ENCODE measurements at places on chromosomes 12 and 14.

GRCh38 chr14:70000601-70001000 lies 121.4 kb downstream of the SMOC1 start:
- DNase-seq: no peak

- DNase-seq: no peak
Measured at GRCh38 chr12:51717326-51717925, 126.4 kb downstream of the SCN8A start.

DNA sequence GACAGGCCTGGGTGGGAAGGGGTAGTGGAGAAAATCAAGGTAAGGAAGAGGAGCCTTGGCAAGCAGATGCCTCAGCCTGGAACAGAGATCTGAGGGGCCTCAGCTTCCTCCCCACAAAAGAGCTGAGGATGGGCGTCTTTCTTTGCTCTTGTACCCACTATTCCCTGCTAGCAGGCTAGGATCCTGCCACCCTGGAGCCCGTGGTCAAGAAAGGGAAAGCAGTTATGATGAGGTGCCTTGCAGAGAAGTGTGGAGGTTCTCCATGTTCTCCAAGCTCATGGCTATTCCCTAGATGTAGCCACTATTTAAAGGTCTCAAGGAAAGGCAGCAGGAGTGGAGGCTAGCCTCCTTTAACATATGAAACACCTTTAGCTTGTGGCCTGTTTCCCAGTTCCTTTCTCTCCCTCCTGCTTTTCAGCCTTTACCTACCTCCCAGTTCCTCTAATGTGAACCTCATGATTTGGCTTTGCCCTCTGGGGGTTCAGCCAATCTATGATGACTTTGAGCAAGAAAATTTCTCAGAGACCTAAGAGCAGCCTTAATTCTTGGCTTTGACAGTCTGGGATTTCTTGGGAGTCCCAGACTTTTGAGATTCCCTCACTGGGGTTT lies 1.1 kb downstream of the IKZF4 start:
- DNase-seq: no peak

GRCh38 chr14:35044939-35045797 lies 904 bp upstream of the FAM177A1 start:
- no peak for DNase-seq

GRCh38 chr12:41514021-41514777 lies 326.1 kb downstream of the PDZRN4 start:
- no peak for DNase-seq

DNA sequence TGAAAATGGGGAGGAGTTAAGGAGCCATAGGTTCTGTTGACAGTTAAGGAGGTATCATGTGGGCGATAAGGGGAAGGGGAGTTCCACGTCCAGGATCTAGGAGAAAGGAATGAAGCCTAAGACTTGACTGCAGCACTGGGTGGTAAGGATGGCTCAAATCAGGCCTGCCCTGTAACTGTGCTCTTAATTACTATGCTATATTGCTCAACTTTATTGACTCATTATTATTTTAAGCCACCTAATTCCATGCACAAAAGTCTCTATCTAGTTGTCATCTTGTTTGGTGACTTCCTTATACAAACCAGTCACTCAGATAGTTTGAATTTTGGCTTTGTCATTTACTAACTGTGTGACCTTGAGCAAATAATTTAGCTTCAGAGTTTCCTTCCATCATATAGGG lies 242.1 kb upstream of the ARHGAP5 start:
- DNase-seq: no peak

DNA sequence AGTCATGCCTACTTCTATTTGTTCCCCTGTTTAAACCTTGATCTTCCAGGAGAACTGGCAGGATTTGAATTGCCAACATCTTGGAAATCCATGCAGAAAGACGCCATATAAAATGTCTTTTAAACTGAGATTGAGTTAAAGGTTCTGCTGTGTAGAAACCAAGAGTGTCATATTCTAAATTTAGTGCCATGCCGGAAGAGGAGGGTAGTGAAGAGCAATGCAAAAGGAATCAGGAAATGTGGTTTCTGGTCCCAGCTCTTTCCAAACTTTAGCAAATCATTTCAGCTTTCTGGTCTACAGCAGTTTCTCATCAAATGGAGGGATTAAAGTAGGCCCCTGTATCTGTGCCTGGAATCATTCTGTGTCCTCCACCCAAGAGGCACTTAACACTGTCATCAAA lies 85.7 kb downstream of the BTG1 start:
- no peak for DNase-seq

- no peak for DNase-seq
Measured at GRCh38 chr14:53360829-53361228, 207.7 kb upstream of the DDHD1 start.

GRCh38 chr12:48901278-48901677 lies 24.0 kb downstream of the FKBP11 start:
- DNase-seq: no peak

- no peak for DNase-seq
Measured at GRCh38 chr12:124975276-124975675, 13.7 kb downstream of the DHX37 start.

GRCh38 chr12:3138941-3139511 lies 61.8 kb downstream of the TSPAN9 start:
- no peak for DNase-seq

DNA sequence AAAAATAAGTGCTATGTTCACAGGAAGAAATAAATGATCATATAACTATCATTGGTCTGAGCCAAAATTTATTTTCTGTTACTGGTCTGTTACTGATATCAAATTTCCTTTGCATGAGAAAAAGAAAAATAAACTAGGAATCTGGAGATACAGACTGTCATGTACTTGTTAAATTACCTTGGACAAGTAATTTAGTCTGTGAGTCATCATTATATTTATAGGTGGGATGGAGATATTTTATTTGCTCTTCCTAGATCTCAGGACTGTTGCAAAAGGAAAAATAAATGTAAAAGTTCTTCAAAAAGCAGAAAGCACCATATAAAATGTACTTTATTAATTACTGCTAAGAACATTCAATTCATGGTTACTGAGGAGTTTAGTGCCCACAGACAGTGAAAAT lies 174.4 kb downstream of the PTPRO start:
- no peak for DNase-seq

GRCh38 chr14:20440882-20441281 lies 4.9 kb upstream of the KLHL33 start:
- DNase-seq: no peak

DNA sequence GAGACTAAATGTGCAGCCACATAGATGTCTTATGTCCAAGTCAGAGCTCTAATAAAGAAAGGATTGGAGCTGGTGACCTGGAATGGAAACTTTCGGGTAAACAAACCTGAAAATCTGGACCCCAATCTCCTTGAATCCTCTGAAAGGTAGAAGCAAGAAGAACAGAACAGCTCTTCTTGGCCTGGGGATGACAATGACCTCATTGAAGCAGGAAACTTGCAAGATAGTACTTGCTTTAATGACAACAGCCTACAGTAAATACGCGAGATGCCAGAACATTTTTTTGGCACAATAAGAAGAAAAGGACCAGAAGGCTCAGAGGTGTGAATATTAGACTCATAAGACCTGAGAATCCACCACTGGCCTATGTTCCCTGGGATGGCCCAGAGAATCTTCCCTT lies 4.1 kb upstream of the PRIMA1 start:
- DNase-seq: no peak

- DNase-seq: no peak
Measured at GRCh38 chr12:116266631-116267349, 10.7 kb downstream of the MED13L start.

DNA sequence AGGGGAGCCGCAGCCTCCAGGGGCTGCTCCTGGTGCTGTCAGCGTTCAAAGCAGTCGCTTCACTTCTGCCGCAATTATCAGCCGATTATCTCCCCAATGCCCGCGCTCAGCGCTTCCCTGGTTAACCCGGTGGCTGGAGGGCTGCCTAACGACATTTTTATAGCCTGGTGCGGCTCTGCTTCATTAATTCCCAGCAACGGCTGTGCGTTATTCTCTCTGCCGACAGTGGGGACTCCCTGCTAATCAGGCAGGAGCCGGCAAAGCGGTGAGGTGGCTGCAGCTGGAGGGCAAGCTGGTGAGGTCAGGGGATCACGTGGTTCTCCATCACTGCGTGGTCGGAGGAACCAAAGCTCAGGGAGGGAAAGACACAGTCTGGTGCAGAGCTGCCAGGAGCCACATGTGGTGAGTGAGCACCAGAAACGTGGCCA lies 62.9 kb downstream of the GLRX5 start:
- no peak for DNase-seq

DNA sequence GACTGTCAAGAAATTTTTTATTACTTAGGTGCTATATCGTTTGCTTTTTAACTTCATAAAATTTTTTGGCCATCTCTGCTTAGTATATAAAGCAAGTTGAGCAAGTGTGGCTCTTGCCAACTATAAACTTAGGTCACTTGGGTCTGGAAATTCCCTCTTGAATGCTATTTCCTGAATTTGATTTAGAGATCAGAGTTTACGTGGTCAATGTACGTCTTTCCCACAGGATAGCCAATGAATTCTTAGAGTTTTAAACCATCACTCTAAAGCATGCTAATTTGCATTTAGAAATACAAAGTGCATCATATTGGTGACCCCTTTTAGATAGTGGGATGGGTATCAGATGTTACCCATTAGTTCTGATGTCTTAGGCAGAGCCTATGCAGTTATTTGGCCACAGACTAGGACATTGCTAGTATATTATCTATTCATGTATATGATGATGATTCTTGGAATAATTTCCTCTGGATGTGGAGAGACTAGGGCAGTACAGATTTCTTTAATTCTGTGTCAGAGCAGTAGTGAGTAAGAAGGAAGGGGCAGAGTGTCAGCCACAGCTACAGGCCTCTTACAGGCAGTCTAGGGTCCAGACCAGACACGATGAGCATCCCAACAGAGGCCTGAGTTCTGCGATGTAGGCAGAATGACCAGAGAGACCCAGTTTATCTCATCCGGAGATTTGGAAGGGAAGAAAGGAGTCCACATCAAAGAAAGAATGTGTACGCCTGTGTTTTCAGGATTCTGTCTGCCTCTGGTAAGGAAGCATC lies 30.3 kb downstream of the SCN8A start:
- DNase-seq: no peak

DNA sequence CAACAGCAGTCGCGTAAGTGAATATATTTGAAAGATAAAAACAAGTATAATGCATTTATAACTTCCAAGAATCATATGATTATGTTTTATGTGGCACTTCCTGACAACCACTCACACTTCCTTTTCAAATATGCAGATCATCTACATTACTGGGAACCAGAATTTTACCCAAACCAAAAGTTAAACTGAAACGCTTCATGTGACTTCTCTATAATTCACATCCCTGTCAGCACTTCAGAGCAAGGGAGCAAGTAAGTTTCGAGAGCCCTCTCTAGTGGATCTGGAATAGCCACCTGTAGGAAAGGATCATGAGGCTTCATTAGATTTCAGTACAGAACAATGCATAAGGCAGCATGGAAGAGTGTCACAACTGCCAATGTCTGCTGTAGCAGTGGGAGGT lies 13.7 kb upstream of the ALX1 start:
- no peak for DNase-seq

GRCh38 chr12:12705838-12706520 lies 10.0 kb upstream of the GPR19 start:
- DNase-seq: peak; percentile 71

DNA sequence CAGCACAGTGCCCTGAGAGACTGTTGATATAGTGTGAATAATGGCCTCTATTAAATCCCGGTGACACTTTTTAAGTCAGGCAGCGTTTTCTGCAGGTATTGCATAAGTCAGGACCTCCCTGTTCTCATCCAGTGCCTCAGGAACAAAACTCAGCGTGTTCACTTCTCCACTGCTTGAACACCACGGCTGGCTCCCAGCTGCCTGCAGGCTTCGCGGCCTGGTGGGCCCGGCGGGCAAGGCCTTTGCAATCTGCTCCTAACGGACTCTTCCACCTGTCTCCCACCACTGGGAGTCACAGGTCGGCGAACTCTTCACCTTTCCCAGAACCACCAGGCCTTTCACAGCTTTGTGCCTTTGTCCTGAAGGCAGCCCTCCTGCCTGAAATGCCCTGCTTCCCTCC lies 18.7 kb downstream of the RFX4 start:
- no peak for DNase-seq

DNA sequence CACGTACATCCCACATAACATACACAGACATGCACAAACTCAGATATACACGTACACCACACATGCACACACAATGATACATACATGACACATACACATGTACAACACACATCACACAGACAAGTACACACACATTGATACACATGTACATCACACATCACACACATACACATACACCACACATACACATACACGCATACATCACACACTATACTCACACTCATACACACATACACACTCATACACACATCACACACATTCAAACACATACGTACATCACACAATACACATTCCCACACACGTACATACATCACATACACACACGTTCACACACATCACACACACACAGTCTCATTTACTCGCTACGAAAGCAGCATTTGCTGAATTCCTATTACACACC lies 4.5 kb downstream of the ZNF605 start:
- DNase-seq: no peak

GRCh38 chr12:11592484-11592883 lies 57.0 kb upstream of the ETV6 start:
- no peak for DNase-seq

DNA sequence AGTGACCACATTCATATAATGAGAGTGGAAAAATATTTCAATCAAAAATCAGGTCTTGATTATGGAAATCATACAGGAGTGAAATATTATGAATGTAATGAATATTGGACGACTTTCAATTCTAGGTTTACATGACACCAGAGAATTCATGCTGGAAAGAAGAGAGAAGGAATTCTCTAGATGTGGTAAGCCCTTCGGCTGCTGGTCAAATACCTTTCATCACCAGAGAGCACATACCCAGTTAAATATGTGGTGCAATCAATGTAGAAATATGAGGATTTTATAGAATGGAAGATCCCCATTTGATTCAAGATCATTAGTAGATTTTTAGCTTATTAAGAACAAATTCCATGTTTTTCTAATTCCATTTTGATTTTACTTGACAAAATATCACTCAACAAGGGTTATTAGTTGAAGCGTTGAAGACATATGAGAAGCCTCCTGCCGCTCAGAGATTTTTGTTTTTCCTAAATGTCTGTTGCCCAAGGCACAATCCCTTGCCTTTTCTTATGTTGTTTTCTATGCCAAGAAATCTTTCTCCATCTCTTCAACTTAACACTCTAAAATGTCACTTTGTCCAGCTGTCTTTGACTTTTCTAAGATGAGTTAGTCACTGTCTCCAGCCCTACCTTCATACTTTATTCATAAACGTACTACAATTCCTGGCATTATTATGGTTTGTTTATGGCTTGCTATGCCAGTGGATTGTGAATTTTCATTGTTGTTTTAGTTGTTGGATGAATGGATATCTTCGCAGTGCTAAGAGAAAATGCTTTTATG lies 72.8 kb upstream of the ZDHHC17 start:
- no peak for DNase-seq

DNA sequence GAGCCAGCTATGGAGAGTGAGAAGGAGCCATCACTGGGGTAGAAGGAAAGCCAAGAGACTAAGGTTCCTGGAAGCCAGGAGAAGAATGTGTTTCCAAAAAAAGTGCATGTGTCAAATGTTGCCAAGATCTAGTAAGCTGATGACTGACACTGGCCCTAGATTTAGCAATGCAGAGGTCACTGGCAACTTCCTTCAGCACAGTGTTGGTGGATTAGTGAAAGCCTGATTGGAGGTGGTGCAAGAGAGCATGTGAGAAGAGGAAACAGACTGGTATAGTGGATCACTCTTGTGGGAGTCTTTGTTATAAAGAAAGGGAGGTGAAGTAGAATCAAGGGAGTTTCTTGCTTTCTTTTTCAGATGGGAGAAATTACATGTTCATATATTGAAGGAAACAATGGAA lies 34.1 kb upstream of the CHGA start:
- no peak for DNase-seq
